ENCODE measurements at places on chromosomes 3 and 15. TPM values are rescaled to one million over a fixed set of nuclear protein-coding genes. Genes with fewer than 3 reads are reported as not detected.

DNA sequence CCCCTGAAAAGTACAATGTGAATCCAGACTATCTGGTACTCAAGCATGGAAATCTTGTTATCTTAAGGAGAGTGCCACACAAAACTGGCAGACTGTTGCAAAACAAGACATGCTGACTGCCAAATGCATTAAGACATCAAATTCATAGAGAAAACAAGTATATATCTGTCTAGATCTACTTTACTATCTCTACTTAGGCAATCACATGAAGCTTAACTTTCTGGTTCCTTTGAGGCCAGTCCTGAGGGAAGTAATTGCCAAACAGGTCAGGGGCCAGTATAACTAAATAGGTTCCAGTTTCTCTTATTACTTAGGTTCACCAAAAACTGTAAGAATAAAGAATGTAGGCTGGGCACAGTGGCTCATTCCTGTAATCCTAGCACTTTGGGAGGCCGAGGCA, 15.9 kb upstream of the SLC4A7 start:
- DNase-seq: no peak

GRCh38 chr15:40060236-40060961, 21.4 kb upstream of the SRP14 start:
- no peak for DNase-seq

DNA sequence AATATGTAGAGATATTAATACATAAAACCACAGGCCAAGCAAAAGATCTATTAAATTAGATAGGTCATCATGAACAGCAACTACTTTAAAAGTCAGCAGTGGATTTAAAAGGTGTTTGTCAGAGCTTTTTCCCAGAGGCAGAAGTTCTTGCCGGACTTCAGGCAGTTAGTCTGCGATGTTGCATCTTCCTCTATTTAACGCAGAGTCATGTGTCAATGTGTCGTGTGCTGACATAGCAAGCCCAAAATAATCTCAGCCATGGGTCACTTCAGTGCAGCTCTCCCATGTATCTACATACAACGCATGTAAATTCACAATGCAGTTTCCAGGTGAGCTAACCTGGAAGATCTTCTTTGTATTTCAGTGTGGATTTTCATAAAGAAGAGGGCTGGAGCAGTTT, 8.0 kb upstream of the TMEM212 start:
- DNase-seq: no peak

DNA sequence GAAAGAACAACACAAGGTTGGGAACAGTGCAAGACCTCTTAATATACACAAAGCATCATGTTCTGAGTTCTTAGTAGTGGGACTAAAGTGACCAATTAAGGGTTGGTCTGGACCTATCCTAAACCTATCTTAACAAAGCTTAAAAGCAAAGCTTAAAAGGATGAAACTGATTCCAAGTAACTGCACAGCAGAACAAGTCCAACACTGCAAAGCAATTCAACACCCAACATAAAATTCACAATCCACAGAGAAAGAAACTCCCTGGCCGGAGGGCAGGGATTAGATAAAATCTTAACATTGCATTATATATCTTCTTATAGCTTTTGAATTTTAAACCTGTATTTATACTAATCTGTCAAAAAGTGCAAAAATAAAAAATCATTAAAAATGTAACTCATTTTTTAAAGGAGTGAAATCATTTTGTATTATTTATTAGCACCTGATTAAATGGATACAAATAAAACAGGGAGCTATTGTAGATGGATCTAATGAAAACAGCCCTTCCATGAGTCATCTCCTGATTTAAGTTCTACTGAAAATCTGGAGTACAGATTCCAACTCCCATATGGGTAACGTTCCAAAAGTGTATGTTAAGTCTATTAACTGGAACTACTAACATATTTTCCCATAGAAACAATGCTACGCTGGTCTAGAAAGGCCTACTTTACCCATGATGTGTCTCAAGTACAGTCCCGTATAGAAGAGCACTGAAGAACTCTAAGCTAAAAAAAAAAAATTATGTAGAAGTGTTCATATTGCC, 34.9 kb downstream of the PIK3R4 start:
- DNase-seq: no peak

DNA sequence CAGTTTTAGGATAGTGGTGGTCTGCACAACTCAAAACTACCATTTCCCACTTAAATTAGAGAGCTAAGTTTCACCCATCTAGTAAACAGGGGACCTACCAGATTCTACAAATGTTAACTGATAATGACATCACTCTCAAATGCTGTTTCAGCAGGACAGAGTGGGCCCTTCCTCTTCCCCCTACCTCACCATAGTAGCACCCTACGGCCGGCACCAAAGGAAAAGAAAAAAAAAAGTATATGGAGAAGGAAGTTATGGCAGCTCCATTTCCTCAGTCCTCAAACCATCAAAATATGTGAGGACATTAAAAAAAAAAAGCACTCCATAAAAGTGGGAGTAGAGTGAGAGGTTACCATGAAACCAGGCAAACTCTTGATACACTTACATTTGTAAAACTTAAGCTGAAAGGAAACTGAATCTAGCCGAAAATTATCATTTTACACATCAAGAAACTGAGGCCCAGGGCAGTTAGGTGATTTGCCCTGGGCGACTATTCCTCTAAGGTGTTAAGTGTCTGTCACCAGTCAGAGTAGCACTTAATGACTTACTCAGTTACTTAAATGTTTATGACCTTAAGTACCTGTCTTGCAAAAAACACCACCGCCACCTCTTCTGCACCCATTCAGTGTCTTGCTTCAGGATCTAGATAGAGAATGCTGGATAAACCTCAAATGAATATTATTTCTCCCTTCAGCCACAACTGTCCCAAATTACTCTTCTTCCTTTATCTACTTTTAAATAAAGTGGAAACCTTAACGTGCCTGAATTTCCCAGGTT, 2.7 kb downstream of the MSL2 start:
- peak; percentile 43 for DNase-seq

DNA sequence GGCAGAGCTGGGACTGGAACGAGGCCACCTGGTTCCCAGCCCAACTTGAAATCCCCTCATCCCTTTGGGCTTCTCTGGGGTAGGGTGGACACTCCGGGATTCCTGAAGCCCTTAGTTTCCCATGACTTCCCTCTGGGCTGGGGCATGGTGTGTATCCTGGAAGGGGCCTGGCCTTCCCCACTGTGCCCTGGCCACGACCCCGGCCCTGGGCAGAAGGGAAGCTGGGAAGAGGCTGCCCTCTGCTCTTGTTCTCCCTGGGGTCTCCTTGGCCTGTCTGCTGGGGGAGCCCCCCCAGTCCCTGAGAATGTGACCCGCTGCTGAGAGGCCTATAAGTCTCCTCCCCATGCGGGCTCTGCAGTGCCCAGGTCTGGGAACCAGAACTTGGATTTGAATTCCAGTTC, 104.9 kb downstream of the LINGO1 start:
- no peak for DNase-seq

The ARHGEF26 gene
- not detected for total RNA-seq

DNA sequence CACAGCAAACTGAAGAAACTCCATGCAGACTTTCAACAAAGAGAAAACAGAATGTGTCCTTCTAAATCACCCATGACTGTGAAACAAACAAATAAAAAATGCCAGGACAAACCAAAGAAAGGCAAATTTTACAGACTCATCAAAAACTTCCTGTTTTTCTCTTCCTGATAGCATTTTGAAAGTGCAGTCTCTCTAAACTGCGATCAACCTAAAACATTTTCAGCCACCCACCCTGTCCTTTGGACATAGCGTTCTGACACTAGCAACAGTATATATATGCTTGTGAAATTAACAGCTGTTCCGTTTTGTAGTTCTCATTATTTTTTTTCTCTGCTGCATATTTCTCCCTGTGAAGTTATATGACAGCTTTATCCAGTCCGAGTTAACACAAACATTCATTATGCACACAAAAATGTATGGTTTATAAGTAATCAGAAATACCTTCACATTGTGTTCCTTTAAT, 151.7 kb downstream of the FBN1 start:
- DNase-seq: no peak
